GM12892 (cell line): ENCODE measurements at places on chromosomes 5 and 9.

DNA sequence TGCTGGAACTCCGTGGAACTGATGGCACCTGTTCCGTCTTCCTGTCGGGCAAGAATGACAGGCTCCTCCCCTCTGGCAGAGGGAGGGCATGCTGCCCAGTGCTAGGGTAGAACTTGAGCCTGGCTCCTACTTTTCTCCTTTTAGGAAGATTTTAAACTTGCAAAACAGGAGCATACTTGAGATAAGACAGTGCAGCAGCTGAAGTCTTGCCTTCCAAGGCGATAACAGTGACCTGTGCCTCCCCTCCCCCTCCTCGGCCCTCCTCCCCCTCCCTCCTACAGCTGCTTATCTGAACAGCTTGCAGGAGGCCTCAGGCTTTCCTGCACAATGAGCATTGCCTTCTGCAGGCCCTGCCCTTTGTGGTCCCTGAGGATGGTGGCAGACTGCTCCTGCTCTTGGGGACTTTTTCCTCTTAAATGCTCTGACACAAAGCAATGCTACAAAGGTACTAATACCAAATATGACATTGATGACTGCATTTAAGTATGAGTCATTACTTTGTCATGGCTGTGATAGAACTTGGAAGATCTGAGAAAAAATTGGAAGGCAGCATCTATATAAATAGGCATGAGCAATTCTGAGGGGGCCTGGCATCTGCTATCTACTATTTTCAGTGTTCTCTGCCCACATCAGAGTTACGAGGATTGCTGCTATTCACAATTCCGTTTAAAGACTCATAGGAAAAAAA is 2.0 kb downstream of the GADD45G start:
- no peak for DNase-seq

DNA sequence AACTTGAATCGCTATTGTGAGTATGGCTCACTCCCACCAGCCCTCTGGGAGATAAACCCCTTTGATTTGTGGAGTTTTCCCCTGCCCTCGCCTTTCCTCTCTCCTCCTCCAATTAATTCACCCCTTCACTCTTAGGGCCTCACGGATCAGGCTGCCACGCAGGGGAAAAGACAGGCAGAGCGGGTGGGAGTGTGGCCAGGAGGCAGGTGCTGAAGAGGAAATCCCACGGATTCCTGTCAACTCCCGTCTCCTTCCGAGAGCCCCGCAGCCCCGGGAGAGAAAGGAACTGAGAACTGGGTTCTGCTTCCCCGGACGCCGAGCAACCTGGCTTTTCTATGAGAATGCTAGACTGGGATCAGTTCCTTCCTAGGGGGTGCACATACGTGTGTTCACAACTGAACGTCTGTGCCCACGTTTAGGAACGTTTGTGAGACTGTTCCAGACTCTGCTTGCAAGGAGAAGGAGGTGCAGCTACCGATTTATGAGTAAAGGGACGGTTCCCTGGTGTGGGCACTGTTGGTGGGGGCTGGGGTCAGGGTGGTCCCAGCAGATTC is 314.5 kb upstream of the TLE4 start:
- no peak for DNase-seq

DNA sequence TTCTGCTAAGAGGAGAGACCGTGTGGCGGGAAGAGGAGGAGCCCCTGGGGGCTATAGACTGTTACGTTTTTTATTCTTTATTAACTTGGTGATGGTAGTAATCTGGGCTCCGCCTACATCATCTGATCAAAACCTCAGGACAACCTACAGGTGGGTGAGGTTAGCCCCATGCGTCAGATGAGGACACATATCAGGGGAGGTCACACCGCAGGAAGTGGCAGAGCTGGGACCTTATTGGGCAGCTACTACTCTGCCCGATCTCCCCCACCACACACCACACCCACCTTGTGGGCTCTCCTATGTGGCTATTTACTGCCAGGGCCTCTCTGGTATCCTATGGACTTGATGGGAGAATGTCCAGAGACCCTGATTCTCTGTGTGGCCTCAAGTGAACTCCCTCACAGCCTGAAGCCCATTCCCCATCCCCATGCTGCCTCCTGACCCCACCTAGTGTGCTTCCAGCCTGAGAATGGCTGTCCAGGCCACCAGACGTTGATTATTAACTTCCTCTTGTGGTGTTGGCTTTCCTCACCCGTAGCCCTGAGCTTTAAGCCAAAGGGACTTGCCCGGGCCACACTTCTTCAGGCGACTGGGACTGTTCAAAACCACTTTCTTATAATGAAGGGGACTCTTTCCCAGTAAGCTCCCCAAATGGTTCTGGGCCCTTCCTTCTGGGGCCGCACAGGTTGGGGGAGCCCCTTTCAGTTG is 8.2 kb downstream of the UNC5A start:
- no peak for DNase-seq

DNA sequence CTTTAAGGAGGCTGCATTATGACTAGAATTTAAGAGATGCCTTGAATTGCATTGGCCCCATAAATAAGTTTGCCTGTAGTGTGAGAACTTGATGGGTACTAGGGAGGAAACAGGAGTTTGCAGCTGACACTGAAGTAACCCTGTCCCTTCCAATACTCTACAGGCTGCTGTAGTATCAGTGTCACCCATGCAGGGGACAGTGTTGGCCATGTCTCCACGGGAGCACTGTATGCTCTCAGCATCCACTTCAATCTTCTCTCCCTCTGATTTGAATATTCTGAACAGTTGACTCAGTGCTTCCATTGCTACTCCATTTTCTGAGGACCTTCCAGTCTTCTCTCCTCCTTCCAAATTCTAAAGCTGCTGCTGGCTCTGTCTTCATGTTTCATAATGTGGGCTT is 11.4 kb upstream of the IFNA14 start:
- DNase-seq, result no peak

GRCh38 chr5:82603033-82603987 is 325.2 kb upstream of the RPS23 start:
- no peak for DNase-seq

DNA sequence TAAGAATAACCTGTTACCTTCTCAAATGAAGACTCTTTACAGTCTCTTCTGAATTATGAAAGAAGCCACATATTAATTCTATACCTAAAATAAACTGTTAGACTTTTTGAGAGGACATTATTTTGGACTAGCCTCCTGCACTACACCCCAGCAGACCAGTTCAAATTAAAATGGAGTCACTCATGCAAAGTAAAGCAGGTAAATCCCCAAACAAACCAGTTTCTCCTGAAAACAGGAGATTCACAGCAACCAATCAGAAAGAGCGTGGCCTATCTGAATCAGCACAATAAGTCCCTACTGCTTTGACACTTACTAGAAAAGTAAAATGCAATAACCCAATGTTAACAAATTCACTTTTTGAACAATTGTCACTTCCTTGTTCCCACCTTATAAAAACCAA is 58.8 kb downstream of the PTBP3 start:
- no peak for DNase-seq

GRCh38 chr5:122727112-122727541 is 47.8 kb upstream of the SNX2 start:
- no peak for DNase-seq

DNA sequence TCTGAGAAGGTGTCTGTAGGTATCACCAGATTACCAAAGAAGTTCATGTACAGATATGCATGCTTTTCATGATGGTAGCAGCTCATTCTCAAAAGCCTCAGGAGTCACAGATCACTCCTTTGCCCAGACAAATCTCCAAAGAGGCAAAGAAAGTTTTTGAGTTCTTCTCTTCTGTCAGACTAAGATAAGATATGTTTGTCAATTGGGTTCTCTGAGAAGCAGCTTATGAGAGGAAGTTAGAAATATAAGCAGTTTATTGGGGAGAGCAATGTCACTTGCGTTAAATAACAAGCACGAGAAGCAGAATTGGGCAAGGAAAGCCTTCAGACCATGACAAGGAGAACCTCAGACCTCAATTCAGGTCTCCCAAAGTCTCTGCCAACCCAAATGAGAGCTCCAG is 219.2 kb upstream of the KLF4 start:
- no peak for DNase-seq

- peak; percentile 5 for DNase-seq
Observed at GRCh38 chr5:15105799-15106393, 234.3 kb upstream of the ANKH start.

- no peak for DNase-seq
Observed at GRCh38 chr5:172923539-172923938, 35.7 kb upstream of the RPL26L1 start.

GRCh38 chr5:33180900-33181299 is 259.9 kb upstream of the TARS1 start:
- no peak for DNase-seq

- DNase-seq, result no peak
Observed at GRCh38 chr5:14110680-14111079, 32.5 kb upstream of the TRIO start.
